ENCODE measurements at places on chromosomes 1 and 21. TPM values are rescaled to one million over a fixed set of nuclear protein-coding genes. Genes with fewer than 3 reads are reported as not detected.

DNA sequence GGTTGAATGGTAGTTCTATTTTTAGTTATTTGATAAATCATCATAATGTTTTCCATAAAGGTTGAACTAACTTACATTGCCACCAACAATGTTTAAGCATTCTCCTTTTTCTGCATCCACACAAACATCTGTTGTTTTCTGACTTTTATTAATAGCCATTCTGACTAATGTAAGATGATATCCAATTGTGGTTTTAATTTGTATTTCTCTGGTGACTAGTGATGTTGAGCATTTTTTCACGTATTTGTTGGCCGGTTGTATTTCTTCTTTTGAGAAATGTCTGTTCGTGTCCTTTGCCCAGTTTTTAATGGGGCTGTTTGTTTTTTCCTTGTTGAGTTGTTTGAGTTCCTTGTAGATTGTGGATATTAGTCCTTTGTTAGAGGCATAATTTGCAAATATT, 24.6 kb upstream of the SLC35F3 start:
- no peak for DNase-seq

DNA sequence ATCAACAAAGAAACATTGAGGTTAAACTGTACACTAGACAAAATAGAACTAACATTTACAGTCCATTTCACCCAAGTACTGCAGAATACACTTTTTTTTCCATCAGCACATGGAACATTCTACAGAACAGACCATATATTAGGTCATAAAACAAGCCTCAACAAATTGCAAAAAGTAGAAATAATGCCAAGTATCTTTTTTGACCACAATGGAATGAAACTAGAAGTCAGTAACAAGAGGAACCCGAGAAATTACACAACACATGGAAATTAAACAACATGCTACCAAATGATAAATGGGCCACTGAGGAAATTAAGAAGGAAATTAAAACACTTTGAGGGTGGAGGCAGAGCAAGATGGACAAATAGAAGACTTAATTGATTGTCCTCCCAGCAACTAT, 8.4 kb upstream of the C1orf185 start:
- DNase-seq = no peak

DNA sequence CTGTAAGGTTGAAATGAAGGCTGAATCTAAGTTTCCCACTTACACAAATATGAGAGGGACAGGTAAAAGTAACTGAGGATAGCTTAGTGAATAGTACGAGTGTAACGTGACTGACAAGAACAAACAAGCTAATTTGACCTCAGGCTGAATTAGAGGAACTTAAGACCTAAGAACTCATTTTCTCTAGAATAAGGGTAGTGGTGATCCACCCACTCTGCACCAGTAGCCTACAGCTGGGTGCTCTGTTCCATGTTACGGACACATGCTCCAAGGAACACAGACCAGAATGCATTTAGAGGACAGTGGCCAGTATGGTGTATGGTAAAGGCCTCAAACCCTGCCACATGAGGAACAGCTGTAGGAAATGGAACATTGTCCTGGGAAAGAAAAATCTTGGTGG, 14.9 kb upstream of the TMEM9 start:
- no peak for DNase-seq

Gene RXFP4
- total RNA-seq = 0.33 TPM

GRCh38 chr1:236725668-236726067, 39.4 kb downstream of the ACTN2 start:
- DNase-seq = no peak

Gene CASZ1
- 18.9 TPM for total RNA-seq

Gene SPATA1
- total RNA-seq = 2.8 TPM

Gene EXTL1
- total RNA-seq = 0.13 TPM

DNA sequence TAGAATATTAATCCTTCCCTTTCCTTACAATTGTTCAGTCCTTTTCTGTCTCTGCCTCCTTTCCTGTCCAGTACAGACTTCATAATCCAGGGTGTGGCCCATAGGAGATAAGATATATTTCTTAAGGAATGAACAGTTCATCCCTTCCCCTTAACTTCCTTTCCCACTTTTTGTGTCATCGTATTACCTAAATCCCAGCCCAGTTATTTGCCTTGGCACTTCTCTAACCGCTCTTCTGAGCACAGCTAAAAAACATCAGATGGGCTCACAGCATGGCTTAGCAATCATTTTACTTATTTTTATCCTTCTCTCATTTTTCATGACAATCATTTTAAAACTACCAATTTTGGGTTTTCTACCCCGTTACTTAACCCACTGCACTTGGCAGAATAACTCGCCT, 39.6 kb downstream of the F3 start:
- no peak for DNase-seq

- no peak for DNase-seq
Measured at GRCh38 chr1:169651035-169651434, 21.1 kb upstream of the SELP start.

DNA sequence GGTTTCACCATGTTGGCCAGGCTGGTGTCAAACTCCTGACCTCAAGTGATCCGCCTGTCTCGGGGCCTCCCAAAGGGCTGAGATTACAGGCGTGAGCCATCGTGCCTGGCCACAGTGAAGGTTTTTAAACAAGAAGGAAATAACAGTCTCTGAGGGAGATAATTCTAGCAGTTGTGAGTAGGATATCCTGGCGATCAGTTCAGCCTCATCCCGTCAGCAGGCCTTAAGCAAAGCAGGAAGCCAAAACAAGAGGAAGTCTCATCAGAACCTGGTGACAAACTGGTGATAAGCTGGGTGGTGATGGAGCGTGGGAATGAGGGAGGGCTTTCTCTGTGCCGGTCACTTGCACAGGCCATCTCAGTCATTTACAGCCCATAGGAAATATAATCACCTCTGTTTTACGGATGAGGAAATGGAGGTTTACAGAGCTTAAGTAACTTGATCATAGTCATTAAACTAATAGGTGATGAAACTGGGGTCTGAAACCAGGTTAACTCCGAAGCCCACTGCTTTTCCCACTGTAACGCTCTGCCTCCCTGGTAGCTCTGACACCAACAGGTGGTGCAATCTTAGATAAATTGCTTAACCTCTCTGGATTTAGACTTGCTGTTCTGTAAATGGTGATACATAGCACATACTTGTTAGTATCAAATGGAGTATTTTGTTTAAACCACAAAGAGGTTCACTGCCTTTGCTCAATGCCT, 40.8 kb upstream of the A3GALT2 start:
- no peak for DNase-seq

- DNase-seq = no peak
Measured at GRCh38 chr21:25005388-25005787, 601.9 kb downstream of the MRPL39 start.

DNA sequence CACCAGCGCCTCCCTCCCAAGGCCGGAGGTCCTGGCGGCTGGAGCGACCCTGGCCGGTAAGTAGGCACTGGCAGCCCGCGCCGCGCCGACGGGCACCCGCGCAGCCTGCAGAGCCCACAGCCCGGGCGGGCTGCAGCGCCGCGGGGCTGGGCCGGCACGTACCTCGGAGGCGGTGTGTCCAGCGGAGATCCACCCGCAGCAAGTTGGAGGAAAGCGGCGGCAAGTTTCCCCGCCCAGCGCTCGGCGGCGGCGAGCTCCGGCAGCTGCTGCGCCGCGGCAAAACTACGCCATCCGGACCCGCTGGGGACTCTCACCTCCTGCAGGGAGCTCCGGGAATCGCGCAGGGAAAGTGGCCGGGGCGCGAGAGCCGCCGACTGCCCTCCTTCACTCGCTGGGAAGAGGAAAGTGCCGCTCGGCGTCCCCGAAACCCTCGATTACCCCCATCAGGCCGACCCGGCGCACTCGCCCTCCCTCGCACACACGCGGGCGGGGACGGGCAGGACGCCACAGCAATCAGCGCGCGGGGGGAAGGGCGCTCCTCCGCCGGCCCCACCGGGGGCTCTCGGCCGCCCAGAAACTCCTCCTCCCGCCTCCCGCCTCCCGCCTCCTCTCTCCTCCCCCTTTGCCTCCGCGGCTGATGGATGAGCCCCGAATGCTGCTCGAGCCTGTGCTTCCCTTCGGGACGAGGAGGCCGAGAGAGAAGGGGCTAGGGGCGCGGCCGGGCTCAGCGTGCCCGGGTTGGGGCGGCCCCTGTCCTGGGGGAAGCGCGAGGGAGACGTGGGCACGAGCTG, at the start of gene TGFBR3:
TGFBR3 (minus strand) TSS at position 436 of the 791 bp plus-strand sequence. CDS start 24,620 bp downstream, outside the sequence.
- peak; percentile 77 for DNase-seq

- no peak for DNase-seq
Measured at GRCh38 chr1:109441069-109441468, 14.8 kb upstream of the PSMA5 start.

Gene A3GALT2
- not detected for total RNA-seq

Gene LRRC7
- total RNA-seq = not detected

GRCh38 chr1:205438213-205439158, 16.6 kb upstream of the LEMD1 start:
- no peak for DNase-seq

Gene FAM177B
- not detected for total RNA-seq

Gene PRAMEF12
- not detected for total RNA-seq

Measured in PC-9 (cell line).